Left renal pelvis (tissue), 4 donors: ENCODE measurements at places on chromosomes 13 and 19.
A peak's percentile ranks its signal among the peaks of the same experiment; 100 is the strongest.

DNA sequence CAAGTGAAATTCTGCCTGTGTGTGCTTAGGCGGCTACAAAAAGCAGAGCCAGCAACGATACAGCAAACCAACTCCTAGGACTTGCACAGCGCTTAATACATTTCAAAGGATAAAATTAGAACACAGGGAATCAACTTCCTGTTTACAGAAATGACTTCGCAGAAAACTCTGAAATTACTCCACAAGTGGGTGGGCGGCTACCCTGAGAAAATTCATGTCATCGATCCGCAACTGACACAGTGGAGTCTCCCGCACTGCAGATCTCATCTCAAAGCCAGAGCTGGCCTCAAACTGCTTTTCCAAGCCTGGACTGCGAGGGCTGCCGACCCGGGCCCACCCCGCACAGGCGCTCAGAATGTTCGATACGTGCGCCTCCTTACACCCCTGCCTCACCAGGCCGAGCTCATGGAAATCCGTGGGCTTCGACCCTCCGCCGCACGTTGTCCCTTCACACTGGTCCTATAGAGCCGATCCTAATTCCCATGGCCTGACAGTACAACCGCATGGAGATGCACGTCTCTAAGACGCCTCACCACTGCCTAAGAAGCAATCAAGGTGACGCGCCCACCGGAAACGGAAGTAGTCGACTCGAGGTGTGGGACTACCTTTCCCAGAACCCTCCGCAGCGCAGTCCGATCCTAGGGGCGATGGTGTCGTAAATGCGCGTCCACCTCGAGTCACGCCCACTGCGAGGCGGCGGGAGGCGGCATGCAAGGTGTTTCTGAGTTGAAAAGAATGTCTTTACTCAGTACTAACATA lies at the start of gene ZNF229:
ZNF229 (minus strand) TSS at position 557 of the 759 bp plus-strand sequence. CDS start 5,625 bp downstream, outside the sequence.
- DNase-seq = peak; percentile 85

DNA sequence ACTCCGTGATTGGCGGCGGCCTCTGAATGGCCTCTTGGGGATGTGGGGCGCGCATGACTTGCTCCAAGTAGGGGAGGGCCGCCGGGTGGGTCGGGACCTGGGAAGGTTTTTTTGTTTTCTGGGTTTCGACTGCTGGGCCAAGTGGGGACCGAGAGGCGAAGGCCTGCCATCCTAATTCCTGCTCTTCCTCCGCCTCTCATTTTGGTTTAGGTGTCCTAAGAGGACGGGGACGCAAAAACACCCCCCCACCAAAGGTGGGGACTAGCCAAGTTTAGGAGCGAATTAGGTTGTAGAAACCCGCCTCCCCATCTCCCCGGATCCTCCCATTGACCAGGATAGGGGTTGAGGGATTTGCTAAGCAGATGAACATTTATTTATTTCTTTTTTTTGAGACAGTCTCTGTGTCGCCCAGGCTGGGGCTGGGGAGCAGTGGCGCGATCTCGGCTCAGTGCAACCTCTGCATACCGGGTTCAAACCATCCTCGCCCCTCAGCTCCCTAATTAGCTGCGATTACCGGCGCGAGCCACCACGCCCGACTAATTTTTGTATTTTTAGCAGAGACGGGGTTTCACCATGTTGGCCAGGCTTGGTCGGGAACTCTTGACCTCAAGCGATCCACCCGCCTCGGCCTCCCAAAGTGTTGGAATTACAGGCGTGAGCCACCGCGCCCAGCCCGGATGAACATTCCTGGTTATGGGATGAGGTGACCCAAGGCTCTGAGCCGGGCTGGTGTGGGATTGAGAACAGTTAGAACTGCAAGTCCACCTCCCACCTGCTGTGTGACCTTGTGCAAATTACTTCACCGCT lies 838 bp downstream of the PPP2R1A start:
- DNase-seq = no peak

DNA sequence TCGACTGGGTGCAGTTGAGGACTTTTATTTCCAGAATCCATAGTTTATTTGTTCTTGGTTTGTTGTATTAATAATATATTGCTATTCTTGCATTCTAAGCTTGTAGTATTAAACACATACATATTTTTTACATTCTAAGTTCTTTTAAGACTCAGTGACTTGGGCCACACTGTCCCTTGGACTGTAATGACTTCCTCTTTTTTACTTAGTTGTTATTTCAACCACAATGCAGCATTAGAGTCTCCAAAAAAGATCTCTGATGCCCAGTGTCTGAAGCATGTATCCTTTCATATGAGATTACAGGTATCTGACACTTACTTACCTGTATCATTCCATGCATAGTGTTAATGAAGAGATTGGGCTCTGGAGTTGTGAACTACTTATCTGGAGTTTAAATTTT lies 864.9 kb upstream of the PCDH20 start:
- DNase-seq = no peak

GRCh38 chr13:78029901-78030300 lies 111.3 kb upstream of the EDNRB start:
- no peak for DNase-seq

DNA sequence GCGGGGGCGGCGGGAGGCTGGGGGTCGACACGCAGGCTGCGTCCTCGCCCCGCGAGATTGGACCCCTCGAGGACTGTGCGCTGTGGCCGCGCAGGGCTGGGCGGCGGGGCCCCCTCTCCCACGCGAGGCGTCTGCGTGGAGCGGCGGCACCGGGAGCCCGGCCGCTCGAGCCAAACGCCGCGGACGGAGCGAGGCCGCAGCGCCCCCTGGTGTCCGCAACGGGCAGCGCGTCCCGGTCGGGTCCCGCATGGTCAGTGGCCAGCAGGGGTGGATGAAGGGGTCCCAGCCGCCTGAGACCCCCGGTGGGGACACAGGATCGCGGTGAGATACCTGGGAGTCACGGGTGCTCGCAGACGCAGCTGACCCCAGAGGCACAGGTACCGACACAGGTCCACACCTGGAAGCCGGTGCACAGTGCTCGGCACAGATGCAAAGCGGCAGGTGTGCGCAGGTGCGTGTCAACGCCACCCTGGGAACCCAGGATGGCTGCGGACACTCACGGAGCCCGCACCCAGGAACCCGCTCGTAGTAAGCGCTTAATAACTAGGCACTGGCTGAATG lies 2.1 kb upstream of the CIRBP start:
- no peak for DNase-seq

DNA sequence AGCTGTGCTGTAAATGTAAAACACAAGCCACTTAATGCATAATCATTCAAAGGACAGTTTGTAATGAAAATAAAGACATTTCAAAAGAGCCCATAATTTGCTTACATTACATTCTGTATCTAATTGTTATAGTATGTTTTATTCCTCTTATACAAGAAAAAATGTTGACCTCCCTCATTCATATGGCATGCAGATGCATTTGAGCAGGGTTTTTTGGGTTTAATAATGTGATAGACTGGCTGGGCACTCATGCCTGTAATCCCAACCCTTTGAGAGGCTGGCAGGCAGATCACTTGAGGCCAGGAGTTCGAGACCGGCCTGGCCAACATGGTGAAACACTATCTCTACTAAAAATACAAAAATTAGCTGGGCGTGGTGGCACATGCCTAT lies 11.6 kb upstream of the ARL11 start:
- DNase-seq = no peak

DNA sequence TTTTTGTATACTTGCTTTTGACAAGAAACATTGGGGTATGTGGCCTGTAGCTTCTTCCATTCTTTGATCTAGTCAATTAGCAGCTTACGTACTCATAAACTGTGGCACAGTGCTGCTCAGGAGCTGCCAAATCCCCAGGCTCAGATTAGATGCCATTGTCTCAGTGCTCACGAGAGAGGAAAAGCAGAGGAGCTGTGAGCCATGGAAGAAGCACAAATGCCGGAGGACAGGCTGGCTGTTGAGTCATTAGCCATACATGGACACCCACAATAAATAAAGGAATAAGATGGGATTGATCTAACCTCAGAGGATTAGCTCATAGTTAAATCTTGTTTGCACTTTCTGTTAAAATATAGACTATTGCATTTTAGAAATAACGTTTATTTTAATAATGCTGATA lies 121.7 kb downstream of the POSTN start:
- DNase-seq = no peak

DNA sequence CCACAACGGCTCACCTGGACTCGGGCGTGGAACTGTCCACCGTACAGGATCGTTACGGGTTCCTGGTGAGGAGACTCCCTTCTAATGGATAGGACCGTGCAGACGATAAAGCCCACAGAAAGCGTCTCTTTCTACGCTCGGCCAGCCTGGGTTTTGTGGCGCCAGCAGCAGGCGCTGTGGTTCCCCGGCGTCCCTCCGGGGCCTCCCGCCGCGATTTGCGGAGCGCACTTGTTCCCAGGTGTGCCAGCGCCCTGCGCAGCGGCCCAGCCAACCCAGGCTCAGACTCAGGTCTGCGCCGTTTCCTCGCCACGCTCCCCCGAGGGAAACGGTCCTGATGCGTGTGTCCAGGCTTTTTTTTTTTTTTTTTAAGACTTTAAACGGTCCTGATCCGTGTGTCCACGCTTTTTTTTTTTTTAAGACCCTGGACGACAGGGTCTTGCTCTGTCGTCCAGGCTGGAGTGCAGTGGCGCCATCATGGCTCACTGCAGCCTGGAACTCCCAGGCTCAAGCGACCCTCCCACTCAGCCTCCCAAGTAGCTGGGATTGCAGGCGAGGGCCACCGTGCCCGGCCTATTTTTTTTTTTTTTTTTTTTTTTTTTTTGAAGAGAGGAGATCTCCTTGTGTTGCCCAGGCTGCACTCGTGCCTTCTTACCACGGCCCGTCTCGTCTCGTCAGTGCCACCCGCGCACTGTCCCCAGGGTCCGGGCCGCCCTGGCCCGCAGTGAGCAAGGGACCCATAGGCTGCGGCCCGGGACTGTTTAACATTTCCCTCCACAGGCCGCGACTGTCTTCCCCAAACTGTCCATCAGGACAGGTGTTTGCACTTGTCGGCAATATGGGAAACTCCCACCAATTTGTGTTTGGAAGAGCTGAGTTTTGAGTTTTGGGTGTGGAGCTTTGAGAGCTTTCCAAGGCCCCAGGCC lies 23.8 kb downstream of the GJA3 start:
- no peak for DNase-seq

DNA sequence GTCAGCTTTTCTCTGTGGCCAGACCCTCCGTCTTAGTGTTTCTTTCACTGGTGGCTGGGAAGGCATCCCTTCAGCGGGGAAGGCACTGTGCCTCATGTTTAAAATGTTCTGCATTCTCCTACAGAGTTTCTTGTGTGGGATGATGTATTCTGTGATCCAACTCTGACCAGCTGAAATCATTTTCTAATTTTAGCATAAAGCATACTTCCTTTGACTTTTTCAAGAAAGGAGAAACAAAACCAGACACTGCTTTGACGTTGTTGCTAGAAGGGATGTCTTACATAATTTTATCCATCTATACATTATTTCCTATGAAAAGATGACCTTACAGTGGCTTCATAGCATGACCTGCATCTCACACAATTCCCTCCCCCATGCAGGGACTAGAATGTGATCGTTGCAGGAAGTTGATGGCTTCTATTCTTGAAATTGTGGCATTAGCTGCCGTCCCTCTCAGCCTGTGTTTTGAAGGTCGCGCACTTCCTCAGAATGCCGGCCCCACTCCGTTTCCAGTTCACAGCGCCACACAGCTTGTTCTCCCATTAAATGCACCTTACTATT lies 38.6 kb upstream of the TEX29 start:
- DNase-seq = no peak

- no peak for DNase-seq
These were observed 19.5 kb downstream of the CHST8 start for GRCh38 chr19:33641261-33641660.

- DNase-seq = no peak
These were observed 14.5 kb upstream of the ZBTB32 start for GRCh38 chr19:35689836-35690235.

- no peak for DNase-seq
These were observed 520.2 kb downstream of the RFC3 start for GRCh38 chr13:34338102-34338501.

- no peak for DNase-seq
These were observed 690 bp downstream of the KMT2B start for GRCh38 chr19:35718345-35719041.

DNA sequence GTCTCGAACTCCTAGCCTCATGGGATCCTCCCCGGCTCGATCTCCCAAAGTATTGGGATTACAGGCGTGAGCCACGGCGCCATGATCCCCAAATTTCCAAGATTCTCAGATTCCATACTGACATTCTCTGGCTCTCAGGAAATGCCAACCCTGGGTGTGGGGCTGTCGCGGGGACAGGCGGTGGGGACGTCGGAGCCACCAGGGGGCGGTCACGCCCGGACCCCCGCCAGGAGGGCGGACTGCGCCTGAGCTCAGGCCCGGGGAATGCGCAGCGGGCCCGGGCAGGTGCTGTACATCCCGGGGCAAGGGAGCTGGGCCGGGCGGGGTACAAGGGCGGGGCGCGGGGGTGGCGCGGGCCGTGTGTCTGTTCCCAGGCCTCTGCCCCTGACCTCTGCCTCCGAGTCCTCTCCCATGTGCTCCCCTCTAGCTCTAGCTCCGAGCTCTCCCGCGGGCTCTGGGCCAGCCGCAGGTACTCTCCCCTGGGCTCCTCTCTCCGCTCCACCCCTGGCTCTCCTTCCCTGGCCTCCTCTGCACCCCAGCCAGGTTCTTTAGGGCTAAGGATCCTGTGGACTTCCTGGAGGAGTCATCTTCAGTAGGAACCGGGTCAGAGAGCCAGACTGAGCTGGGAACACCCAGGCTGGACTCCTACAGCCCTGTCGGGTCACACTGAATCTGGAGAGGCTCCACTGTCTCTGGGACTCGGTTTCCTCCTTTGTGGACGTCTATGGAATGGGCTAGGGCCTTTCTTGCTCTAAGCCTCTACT lies 2.4 kb downstream of the PPP1R13L start:
- DNase-seq = no peak

- no peak for DNase-seq
These were observed 81.3 kb downstream of the SLC7A1 start for GRCh38 chr13:29513981-29514719.

DNA sequence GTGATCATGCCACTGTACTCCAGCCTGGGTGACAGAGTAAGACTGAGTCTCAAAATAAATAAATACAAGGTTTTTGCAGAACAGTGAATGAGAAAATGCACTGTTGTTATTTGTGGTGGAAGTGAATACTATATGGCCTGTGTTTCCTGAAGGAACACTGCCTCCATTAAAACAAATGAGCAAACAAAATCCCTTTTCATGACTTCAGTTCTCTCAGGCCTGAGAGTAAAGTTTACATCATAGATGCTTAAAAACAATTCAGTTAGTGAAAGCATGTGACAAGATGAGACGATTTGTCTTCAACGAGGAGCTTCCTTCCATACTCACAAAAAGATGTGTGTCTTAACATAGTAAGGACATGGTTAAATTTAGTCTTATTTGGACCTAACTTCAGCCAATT lies 14.4 kb downstream of the SPINT2 start:
- no peak for DNase-seq

- no peak for DNase-seq
These were observed 155.8 kb upstream of the UBL3 start for GRCh38 chr13:30006246-30006645.

- no peak for DNase-seq
These were observed 1.7 kb downstream of the GNG7 start for GRCh38 chr19:2700660-2701360.

- no peak for DNase-seq
These were observed 21.4 kb upstream of the LILRA2 start for GRCh38 chr19:54551950-54552912.

GRCh38 chr19:41322451-41322850 lies 12.5 kb downstream of the CCDC97 start:
- no peak for DNase-seq

GRCh38 chr13:30027569-30028455 lies 177.4 kb upstream of the UBL3 start:
- DNase-seq = no peak
